HL-60 (cell line): ENCODE measurements at places on chromosomes 12 and 14.

DNA sequence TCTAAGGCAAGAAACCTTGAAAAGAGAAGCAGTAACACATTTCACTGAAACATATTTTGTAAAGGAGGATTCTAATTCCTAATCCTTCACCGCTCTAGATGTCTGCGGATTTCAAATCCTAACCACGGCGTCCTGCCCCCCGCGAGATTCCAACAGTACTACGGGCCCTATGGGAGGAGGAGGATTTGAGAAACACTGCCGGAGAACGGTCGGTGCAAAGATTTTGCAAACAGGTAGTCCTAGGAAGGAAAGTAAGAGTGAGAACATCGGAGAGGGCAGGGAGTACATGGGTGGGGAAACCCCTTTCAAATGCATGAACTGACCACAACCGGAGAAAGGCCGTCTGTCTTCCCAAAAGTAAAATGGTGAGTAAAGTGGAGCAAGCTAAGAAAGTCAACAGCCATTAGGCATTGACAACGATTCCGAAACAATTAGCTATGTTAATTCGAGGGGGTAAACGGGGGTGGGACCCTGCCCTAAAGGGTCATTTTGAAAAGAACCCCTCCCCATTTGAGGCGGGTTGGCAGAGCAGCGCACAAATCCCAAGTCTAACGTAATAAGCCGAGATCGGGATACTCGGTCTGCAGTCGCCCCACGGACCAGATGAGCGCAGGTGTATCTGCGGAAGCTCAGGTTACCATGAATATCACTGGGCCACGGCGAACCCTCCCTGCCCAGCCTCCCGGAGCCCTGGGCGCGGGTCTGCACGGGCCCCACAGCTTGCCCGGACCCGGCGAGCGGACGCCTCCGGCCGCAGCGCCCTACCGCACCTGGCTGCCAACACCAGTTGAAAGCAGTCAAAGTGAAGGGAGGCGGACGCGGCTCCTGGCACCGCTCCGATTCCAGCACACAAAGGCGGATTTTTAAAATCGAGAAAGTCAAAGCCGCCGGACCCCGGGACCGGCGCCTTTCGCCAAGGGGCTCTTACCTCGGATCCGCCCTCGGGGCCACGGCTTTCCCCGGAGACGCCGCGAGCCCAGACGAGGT is 662 bp downstream of the EPS8 start:
- DNase-seq = no peak

GRCh38 chr14:93126111-93126510 is 10.4 kb upstream of the ITPK1 start:
- no peak for DNase-seq

GRCh38 chr14:29016050-29016900 is 249.7 kb downstream of the FOXG1 start:
- no peak for DNase-seq

- DNase-seq = peak; percentile 77
Observed at GRCh38 chr12:29428633-29429032, 47.7 kb upstream of the ERGIC2 start.

GRCh38 chr14:31886156-31886835 is 190.8 kb upstream of the ARHGAP5 start:
- DNase-seq = no peak

DNA sequence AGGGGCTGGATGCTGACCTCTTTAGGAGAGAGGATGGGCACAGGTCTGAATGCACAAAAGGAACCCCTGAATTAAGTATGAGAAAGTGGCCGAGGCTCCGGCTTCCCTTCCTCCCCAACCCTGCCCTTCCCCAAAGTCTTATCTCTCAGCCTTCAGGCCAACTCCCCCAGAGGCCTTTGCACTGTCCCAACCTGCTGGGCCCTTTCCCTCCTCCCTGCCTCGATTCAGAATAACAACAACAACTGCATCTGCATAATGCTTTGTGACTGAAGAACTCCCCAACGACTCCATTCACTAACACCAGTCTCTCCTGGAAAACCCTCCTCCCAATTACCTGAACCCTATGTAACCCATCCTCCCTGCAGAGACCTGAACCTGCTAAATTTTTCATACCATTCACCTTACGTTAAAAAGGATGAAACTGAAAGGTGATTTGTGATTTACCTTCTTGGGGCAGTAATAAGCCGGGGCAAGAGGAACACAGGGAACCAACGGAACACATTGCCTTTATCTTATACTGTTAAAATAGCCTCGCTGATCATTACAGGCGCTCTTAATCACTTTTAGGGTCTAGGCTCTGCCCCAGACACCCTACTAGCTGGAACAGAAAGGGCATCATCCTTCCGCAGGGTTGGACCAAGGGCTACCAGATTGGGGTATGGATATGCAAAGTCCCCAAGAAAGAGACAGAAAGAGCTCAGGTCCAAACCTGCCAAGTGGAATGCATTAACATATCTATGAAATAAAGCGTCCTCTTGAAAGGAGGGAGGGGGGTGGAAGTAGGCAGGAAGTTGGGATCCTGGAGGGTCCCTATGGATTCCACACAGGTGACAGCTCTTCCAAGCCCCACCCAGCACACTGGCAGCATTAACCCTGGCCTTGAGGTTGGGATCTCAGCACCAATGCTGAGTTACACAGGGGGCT is 24.2 kb upstream of the FOXN3 start:
- no peak for DNase-seq

GRCh38 chr12:117322428-117322827 is 39.0 kb downstream of the NOS1 start:
- DNase-seq = no peak

- no peak for DNase-seq
Observed at GRCh38 chr14:49950275-49951228, 57.7 kb downstream of the ARF6 start.

- DNase-seq = no peak
Observed at GRCh38 chr12:70985850-70986249, 65.3 kb upstream of the PTPRR start.

DNA sequence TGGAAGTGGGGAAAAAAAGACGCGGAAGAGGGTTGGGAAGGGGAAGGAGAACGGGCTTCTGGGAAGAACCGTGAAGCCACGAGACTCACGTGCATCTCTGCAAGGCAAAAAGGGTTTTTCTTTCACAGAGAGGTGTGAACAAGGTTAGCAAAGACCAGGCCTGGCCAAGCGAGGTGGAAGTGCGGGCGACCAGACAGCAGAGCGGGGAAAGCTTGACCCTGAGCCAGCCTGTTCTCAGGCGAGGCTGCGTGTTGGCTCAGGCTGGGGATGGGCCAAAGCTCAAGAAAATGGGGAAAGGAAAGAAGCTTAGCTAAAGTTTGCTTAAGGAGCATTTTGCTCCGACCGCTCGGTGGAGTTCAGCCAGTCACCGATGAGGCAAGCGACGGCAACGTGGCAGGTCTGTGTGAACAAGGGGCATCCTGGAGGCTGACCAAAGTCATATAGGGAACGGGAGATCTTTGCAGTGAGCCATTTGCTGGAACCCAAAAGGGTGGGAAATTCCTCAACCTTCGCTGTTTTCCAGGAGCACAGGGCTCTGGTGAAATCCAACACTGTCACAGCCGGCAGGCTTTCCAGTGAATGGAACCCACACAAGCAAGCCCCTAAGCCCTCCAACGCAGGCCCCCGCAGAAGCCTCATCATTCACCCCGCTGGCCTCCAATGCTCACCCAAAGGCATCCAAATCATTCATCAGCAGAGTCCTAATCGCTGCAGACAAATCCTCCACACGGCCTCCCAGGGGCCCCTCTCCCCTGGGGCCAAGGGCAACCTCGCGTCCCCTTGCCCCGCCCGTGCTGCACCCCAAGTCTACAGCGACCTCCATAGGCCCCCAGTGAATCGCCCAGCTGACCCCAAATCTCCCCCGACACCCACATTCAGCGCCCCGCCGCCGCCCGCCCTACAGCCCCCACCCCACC is 754 bp downstream of the ZNF605 start:
- DNase-seq = peak; percentile 35

DNA sequence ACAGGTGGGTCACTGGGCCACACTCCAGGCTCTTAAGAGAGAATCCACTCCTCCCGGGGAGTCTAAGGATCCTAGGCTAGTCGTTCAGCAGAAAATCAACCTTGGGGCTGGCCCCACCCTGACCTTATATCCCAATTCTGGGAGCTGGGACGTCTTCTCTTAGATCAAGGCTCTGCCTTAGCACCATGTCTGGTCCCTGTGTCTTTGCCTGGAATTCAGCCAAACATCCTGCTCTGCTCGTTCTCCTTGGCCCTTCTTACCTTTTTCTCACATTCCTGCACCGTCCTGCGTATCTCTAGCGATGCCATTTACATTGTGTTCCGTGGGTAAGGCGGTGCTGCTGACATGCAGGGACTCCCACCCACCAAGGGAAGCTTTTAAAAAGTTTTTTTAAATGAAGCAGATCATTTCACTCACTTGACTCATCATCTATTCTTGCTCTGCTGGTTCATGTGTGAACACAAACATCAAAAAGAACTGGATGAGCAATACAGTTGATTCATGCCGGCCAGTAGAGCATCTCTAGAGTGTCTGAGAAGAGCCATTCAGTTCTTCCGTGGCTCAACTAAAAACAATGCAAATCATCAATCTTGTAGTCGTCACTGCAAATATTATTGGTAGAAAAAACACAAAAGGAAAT is 50.2 kb downstream of the KCNK13 start:
- no peak for DNase-seq

- DNase-seq = no peak
Observed at GRCh38 chr14:104301731-104302460, 163.5 kb downstream of the KIF26A start.

DNA sequence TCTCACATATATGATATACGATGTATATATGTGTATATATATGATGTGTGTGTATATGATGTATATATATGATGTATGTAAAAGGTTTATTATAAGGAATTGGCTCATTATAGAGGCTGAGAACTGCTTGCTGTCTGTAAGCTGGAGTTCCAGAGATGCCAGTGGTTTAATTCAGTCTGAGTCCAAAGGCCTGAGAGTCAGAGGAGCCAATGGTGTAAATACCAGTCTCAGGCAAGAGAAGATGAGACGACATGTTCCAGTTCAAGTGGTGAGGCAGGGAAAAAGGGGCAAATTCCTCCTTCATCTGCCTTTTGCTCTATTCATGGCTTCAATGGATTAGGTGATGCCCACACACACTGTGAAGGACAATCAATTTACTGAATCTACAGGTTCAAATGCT is 17.1 kb upstream of the STYK1 start:
- no peak for DNase-seq

DNA sequence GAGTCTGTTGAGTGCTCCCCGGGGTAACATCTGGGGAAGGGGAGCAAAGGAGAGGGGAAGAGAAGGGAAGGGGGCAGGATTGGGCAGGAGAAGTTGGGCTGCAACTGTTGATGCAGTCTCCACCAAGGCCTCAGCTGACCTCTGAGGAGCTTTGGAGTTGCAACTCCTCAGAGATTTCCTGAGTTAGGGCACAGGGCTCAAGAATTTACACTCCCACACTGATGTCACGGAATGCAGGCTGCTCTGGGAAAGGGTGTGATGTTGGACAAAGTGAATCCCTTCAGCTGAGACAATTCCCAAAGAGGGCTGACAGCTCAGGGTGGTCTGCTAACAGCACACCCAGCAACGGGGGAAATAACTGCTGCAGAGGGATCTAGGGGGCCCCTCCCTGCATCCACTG is 295.6 kb downstream of the PCNX1 start:
- DNase-seq = no peak

DNA sequence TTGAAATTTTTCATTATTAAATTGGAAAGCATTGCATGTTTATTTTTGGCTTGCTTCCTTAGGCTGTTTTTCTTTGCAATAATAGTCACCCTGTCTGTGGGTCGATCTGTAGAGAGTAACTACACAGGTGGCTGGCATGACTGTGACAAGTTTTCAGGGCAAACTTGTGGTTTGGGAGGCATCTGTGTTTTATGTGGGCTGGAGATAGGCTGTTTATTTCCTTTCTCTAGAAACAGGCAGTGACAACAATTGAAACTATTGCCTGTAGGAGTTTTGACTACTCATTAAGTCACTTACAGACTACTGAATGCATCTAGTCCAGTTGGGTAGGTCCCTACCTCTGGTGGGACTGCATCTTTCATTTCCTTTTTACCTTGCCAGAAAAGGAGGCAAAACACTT is 155.6 kb downstream of the DYRK2 start:
- no peak for DNase-seq

DNA sequence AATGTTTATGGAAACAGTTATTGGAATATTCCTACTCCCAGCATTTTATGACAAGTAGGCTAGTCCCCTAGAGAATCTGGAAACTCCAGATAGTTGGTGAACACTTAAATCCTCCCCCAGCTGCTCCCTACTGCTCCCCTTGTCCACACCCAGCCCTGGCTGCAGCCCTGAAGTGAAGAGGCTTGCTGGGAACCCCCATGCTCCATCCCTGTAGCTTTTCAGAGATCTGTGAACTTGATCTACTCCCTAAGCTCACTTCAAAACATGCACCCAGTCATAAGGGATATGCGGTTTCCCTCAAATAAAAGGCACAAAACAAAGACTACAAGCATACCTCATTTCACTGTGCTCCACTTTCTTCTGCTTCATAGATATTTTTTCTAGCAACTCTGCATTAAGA is 33.2 kb downstream of the EGLN3 start:
- no peak for DNase-seq

GRCh38 chr12:121424624-121424975 is 24.7 kb downstream of the RNF34 start:
- DNase-seq = no peak

- peak; percentile 16 for DNase-seq
Observed at GRCh38 chr12:110937104-110937641, 16.8 kb upstream of the MYL2 start.

DNA sequence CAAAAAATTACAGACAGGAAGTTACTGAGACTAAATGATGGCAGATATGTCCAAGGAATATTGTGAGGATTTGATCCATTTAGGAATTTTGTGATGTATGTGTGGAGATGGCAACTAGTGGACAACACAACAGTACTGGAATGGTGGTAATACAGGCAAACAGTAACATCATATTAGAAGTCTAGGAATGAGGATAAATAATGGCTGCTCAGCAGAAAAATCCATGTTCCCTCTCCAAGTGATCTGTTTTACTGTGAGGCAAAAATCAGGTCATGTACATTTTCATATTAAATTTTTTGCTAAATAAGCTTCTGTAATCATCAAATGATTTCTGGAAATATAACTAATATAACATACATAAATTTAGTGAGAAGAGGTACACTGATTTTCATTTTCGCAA is 108.4 kb downstream of the MED13L start:
- no peak for DNase-seq

GRCh38 chr14:27553790-27554189 is 956.0 kb upstream of the NOVA1 start:
- DNase-seq = no peak

- no peak for DNase-seq
Observed at GRCh38 chr12:120914794-120915193, 10.6 kb upstream of the SPPL3 start.

DNA sequence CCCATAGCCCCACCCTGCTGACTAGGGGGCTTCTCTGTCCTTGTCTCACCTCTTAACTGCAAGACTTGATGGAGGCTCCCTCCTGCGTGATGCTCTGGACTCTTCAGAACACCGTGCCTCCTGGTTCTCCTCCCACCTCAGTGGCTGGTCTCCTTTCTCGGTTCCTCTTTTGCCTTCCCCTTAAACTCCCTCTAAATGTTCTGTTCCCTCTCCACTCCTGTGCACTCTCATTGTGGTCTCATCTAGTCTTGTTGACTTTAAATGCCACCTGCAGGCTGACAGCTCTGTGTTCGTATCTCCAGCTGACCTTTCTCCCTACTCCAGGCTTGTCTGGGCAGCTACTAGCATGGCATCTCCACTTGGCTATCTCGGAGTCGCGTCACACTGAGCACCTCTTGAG is 28.3 kb downstream of the DYNC1H1 start:
- peak; percentile 48 for DNase-seq
